Adrenal gland (tissue), 19 donors: ENCODE measurements at places on chromosomes 3 and 15. TPM values are rescaled to one million over a fixed set of nuclear protein-coding genes. Genes with fewer than 3 reads are reported as not detected.

GRCh38 chr3:65893631-65894030 lies 145.1 kb downstream of the MAGI1 start:
- H3K4me1 ChIP-seq = peaks cover 18% of the 10 kb centered on the region
- H3K36me3 ChIP-seq = no peaks in the 10 kb centered on the region
- H3K27ac ChIP-seq = no peak overlapping the region
- no peak for DNase-seq
- H3K4me3 ChIP-seq = no peak overlapping the region

GRCh38 chr15:52463638-52464037 lies 65.0 kb downstream of the MYO5A start:
- no peaks in the 10 kb centered on the region for H3K36me3 ChIP-seq
- no peak overlapping the region for H3K27ac ChIP-seq
- DNase-seq = no peak
- H3K27me3 ChIP-seq = no peaks in the 10 kb centered on the region
- H3K4me1 ChIP-seq = peaks cover 24% of the 10 kb centered on the region
- H3K4me3 ChIP-seq = no peak overlapping the region

DNA sequence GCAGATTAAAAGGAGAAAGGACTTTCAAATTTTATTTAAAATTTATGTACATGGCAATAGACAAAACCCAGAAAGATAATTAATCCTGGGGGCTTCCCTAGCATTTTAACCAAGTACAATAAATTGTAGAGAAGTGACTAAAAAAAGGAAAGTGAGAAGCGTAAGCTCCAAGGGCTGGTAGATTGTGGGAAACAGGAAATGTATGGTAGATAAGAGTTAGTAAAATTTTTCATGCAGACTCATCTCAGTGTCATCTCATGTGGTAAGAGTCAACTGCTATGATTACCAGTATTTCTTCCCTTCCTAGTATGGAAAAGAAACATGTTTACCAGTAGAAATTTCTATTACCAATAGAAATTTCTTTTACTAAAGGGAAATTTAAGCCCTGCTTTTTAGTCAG lies 464.3 kb upstream of the AGTR1 start:
- no peak overlapping the region for H3K4me3 ChIP-seq
- H3K27ac ChIP-seq = no peak overlapping the region
- no peaks in the 10 kb centered on the region for H3K4me1 ChIP-seq

GRCh38 chr3:145089337-145089736 lies 1071.6 kb downstream of the PLOD2 start:
- no peaks in the 10 kb centered on the region for H3K27me3 ChIP-seq
- no peaks in the 10 kb centered on the region for H3K4me1 ChIP-seq
- no peaks in the 10 kb centered on the region for H3K36me3 ChIP-seq
- H3K4me3 ChIP-seq = no peak overlapping the region
- no peak overlapping the region for H3K27ac ChIP-seq

- DNase-seq = no peak
- peaks cover 34% of the 10 kb centered on the region for H3K36me3 ChIP-seq
- no peaks in the 10 kb centered on the region for H3K27me3 ChIP-seq
- no peak overlapping the region for H3K27ac ChIP-seq
- no peak overlapping the region for H3K4me3 ChIP-seq
- no peaks in the 10 kb centered on the region for H3K4me1 ChIP-seq
Measured at GRCh38 chr3:14110699-14111098, 14.0 kb downstream of the CHCHD4 start.

DNA sequence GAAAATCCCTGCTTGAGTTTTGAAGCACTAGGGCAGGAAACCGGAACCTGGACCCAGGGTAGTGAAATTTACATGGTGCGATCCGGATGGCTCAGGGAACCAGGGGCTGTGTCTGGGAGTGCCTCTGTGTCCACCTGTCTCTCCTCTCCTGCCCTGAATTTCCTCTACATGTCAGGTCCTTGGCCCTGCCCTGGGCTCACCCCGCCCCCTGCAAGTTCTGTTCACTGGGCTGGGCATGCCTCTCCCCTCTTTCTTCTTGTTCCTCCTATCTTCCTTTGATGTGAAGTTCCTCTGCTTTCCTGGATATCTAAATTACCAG lies 435.9 kb upstream of the RBMS3 start:
- no peaks in the 10 kb centered on the region for H3K4me1 ChIP-seq
- H3K36me3 ChIP-seq = no peaks in the 10 kb centered on the region
- no peaks in the 10 kb centered on the region for H3K27me3 ChIP-seq
- no peak overlapping the region for H3K4me3 ChIP-seq
- DNase-seq = no peak

DNA sequence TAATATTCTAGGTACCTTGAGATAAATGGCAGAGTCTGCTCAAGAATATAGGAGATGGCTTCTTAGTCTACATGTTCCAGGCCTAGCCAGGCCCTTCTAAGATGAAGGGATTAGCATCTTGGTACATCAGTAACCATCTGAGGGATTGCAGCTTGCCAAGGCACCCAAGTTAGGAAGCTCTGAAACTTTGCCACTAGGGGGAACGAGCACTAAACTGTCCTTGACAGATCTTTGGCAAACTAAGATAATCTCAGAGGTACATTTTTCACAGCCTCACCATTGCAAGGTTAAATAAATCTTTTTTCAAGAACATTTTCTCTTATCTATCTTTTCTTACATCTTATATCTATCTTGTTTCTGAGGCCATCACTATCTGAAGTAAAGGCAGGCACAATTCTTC lies 351.2 kb downstream of the RAP2B start:
- no peaks in the 10 kb centered on the region for H3K36me3 ChIP-seq
- no peak overlapping the region for H3K27ac ChIP-seq
- no peak overlapping the region for H3K4me3 ChIP-seq
- no peaks in the 10 kb centered on the region for H3K4me1 ChIP-seq

GRCh38 chr3:112002096-112002971 lies 3.6 kb downstream of the TAGLN3 start:
- no peak overlapping the region for H3K27ac ChIP-seq
- no peak for DNase-seq
- no peaks in the 10 kb centered on the region for H3K36me3 ChIP-seq

- H3K36me3 ChIP-seq = no peaks in the 10 kb centered on the region
- H3K27ac ChIP-seq = no peak overlapping the region
- H3K4me3 ChIP-seq = no peak overlapping the region
Measured at GRCh38 chr15:68017201-68017600, 36.9 kb upstream of the PIAS1 start.

DNA sequence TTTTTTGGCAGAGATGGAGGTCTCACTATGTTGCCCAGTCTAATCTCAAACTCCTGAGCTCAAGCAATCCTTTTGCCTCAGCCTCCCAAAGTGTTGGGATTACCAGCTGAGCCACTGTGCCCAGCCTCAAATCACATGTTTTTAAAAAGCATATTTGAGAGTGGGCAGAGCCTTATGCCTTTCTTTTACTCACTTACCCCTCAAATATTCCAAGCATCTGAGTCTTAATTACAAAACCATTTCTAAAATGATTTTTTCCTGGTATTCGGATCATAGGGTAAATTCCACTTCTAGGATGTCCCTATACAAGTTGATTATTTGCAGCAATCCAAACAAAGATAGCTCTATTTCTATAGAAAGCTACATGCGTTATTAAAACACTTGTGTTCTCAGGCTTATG lies 106.1 kb downstream of the RFTN1 start:
- no peaks in the 10 kb centered on the region for H3K36me3 ChIP-seq
- no peaks in the 10 kb centered on the region for H3K4me1 ChIP-seq

DNA sequence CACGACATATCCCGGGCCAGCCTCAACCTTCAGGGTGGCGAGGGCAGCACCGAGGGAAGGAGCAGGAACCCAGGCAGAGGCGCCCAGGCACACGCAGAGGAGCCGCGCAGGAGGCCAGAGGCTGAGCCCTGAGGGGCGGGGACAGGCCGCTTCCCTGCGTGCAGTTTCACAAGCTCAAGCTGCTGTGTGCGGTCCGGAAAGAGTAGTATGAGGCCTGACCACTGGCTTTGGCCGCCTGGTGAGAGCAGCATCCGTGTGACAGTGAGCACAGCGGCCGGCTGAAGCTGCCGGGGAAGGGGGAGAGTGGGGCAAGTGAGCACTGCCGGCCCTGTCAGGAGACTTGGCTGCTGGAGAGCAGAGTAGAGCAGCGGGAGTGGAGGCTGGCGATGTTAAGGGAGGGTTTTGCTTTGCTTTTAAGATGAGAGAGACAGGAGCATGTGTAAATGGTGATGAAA lies 8.7 kb downstream of the ZDHHC19 start:
- H3K27me3 ChIP-seq = no peaks in the 10 kb centered on the region
- H3K36me3 ChIP-seq = no peaks in the 10 kb centered on the region
- H3K27ac ChIP-seq = peak overlapping the region; percentile 66
- peak; percentile 62 for DNase-seq
- H3K4me3 ChIP-seq = no peak overlapping the region

The ENTPD3 gene
- total RNA-seq = not detected

The CPNE9 gene
- 1.2 TPM for total RNA-seq

The ISLR gene
- total RNA-seq = 39.3 TPM

The MYRIP gene
- 1.5 TPM for total RNA-seq

The EIF3J gene
- 21.5 TPM for total RNA-seq

The GNAT1 gene
- total RNA-seq = not detected

The RASL12 gene
- 9.2 TPM for total RNA-seq

The ECT2 gene
- total RNA-seq = 4.3 TPM

The LTK gene
- 0.69 TPM for total RNA-seq
